ENCODE measurements at places on chromosomes 2 and 18.
A peak's percentile ranks its signal among the peaks of the same experiment; 100 is the strongest.

GRCh38 chr2:28247290-28247689, 145.4 kb upstream of the FOSL2 start:
- DNase-seq, result peak; percentile 54

GRCh38 chr2:20496076-20496872, 49.4 kb downstream of the RHOB start:
- DNase-seq, result peak; percentile 70

GRCh38 chr2:202378662-202379358, 2.7 kb downstream of the BMPR2 start:
- no peak for DNase-seq

GRCh38 chr2:221293949-221294742, 278.0 kb downstream of the EPHA4 start:
- DNase-seq, result no peak

DNA sequence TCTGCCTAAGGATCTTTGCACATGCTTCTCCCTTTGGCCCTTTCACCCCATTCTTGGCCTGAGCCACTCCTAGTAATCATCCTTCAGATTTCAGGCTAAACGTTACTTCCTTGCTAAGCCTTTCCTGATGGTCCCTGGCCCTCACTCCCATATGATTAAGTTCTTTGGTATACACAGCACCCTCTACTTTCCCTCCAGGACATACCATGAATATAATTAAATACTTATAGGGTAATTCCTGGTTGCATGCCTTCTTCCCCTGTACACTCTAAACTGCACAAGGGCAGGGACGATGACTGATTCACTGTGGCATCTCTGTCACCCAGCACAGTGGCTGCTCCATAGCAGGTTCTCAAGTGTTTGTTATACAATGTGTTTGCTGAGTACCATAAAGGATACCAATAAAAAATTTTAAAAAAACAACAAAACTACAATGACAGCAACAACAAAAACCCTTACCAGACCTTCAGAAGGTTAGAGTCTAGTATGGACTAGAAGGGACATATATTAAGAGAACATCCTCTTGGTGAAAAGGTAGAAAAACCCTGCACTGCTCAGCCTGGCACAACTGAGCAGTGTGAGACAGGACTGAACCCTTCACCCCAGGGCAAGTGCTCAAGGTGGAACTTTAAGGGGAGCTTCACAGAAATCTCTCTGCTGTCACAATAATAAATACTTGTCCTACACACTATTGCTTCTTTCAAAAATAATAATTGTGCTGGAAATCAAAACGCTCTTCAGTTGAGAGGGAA, 76.2 kb downstream of the AAK1 start:
- peak; percentile 89 for DNase-seq

GRCh38 chr2:74328573-74328972, 14.6 kb downstream of the SLC4A5 start:
- no peak for DNase-seq

DNA sequence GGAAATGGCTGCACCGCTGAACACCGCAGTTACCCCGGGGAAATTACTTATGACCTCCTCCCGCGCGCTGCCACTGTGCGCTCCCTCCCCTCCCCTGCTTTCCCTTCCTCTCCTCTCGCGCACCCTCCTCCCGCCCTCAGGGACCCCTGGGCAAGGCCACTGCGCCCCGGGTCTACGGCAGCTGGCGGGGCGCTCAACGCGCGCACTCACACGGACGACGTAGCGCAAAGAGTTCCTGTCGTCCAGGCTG, 7.9 kb downstream of the ALPP start:
- DNase-seq, result no peak

- no peak for DNase-seq
Observed at GRCh38 chr18:77079954-77080682, 52.5 kb downstream of the MBP start.

GRCh38 chr18:7740821-7741220, 173.7 kb downstream of the PTPRM start:
- DNase-seq, result peak; percentile 20

DNA sequence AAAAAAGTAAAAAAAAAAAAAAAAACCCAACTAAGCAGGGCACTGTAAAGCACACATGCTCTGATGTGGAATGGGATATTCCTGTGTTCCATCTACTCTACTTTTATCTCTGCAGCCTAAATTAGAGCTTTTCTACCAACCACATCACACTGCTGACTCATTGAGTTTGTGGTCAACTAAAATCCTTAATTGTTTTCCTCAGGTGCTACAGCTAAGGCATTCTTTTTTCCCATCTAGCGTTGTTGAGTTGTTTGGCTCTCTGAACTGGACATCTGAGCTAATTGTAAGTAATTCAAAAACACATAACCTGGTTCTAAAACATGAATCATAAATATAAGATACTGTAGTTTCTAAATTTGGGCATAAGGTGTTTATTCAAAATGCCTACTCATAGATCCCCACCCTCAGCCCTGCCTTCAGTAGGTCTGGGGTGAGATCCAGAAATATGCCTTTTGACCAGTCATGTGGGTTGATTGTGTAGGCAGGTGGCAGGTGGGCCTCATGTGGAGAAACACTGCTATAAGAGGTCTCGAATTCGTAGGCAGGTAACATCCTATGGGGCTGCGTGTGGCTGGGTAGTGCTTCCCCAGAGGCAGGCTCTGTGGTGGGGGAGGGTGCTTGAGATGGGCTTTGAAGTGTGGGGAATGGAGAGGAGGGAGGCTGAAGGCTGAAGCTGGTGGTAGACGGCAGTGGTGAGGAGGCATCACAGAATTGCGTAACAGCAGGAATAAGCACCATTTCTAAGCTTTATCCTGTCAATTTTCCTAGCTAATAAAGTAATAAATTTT, 27.2 kb downstream of the ANKRD29 start:
- DNase-seq, result peak; percentile 9

DNA sequence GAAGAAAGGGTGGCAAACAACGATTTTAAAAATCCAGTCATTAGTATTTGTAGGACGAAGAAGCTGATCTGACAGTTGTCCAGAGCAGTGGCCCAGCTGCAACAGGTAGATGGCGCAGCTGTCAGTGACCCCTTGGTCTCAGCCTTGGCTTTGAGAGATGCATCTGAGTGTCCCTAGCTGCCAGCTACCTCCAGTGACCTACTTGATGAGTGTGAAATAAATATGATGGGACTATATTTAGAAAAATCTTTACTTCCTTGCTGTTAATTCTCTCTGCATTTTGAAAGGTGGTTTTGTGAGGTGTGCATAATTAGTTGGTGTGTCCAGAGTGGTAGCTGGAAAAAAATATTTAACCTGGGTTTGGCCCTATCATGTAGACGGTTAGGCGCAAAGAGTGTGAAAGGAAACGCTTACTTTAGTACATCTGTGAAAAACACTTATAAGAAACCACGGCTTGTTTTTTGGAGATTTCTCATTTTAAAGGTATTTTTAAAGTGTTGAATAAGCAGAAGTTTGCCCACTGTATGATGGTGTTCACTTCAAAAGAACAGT, 963 bp downstream of the INPP1 start:
- no peak for DNase-seq

DNA sequence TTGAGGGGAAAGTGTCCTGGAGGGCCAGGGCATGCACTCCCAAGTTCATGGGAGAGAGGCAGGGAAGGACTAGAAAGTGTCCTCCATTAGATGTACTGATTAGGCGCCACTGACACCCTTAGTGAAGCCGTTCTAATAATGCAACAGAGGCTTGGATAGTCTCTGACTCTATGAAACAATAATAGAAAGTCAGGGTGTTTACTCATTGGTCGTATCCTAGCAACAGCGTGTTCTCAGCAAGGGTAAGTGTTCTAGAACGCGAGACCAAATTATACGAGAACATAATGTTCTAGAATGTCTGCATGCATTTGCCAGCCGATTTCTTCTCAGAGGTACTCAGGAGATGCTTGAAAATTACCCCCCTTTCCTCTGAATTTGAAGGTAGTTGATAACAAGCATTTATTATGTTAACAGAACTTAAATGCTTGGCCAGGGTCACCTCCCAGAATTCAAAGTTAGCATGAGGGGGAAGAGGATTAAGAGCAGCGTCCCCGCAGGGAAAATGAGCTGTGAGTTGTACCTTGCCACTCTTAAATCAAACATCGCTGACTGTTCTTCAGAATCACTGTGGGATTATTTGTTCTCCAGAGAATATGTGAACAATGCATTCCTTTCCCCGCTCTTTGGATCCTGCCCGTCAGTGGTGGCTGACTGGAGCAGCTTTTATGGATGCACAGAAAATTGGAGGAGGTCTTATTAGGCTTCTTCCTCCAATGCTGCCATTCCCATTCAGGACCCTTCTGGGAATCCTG, 33.7 kb upstream of the PDIA6 start:
- DNase-seq, result no peak

- peak; percentile 75 for DNase-seq
Observed at GRCh38 chr2:150047620-150048222, 439.7 kb downstream of the RND3 start.

GRCh38 chr2:2587354-2587753, 256.3 kb upstream of the MYT1L start:
- DNase-seq, result no peak

- DNase-seq, result no peak
Observed at GRCh38 chr18:2240311-2240705, 331.0 kb downstream of the METTL4 start.

- no peak for DNase-seq
Observed at GRCh38 chr2:31002537-31003150, 135.6 kb downstream of the GALNT14 start.

GRCh38 chr2:15991231-15991630, 50.9 kb downstream of the MYCN start:
- no peak for DNase-seq

- no peak for DNase-seq
Observed at GRCh38 chr2:100237770-100238169, 84.5 kb downstream of the LONRF2 start.

DNA sequence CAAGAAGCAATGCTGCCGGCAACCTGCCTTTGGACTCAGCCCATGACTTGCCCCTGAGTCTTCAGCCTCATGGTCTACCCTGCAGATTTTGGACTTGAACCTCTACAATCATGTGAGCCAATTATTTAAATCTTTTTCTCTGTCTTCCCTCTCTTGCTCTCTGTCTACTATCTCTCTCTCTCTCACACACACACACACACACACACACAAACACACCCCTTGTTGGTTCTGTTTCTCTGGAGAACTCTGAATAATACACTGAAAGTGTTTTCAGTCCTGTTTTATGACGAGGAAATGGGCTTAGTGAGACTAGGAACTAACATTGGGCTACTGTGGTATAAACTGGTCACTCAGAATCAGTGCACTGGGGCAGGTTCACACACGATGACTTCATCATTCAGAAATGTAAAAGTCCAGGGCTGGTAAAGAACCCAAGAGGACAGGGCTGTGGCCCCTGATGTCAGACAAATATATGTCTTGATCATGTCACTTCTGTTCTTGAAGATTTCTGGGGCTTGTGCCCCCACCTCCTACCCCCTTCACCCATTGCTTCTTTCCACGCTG, 266.1 kb upstream of the SIX2 start:
- peak; percentile 12 for DNase-seq

- no peak for DNase-seq
Observed at GRCh38 chr2:217047631-217048030, 187.8 kb upstream of the TNP1 start.

DNA sequence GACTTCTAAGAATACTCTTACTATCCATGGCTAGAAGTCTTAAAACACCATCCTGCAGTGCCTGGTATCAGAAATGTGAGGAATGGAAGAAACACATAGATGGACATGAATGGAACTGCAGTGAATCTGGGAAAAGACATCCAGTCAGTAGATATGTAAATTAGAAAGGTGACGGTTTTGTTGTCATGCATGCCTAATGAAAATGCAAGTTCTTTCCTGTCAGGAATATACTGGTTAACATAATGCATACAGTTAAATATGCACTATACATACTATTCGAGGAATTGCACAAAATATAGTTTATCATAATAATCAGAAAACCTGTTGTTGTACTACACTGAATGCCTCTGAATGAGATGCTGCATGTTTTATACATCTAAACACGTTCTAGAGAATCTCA, 190.6 kb upstream of the ITGA4 start:
- no peak for DNase-seq

- DNase-seq, result no peak
Observed at GRCh38 chr18:58520969-58521368, 107.9 kb downstream of the ALPK2 start.

DNA sequence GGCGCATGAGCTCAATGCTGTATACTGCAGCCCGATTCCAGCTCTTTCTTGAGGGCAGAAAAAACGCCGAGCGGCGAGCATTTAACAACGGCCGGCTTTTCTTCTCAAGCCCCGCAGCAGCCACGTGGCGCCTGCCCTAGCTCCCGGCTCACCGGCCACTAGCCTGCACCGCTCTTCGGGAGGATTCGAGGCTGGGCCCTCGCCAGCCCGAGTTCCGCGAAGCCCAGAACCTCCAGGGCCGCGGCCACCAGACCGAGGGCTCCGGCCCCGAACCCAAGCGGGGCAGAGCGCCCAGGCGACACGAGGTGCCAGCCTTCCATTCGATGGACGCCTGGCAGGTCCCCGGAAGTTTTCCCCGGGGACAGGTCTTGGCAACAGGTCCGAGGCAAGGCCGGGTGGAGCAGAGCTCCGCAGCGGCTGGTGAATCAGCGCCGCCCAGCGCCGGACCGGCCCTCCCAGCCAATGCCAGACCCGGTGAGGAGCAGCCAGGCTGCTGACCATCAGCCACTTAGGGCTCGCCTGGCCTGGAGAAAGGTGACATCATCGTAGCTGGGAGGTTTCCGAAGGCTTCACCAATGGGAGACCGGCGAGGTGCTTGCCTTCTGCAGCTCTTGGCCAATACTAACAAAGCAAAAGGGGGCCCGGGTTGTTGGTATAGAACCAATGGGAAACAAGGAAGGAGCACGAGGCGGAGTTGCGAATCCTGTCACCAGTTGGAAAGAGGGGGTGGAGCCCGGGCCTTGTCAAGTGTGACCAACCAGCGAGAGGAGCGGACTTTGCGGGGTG, 552 bp upstream of the MXD1 start:
- DNase-seq, result peak; percentile 100

GRCh38 chr2:175156534-175156933, 11.5 kb downstream of the ATF2 start:
- DNase-seq, result peak; percentile 24

DNA sequence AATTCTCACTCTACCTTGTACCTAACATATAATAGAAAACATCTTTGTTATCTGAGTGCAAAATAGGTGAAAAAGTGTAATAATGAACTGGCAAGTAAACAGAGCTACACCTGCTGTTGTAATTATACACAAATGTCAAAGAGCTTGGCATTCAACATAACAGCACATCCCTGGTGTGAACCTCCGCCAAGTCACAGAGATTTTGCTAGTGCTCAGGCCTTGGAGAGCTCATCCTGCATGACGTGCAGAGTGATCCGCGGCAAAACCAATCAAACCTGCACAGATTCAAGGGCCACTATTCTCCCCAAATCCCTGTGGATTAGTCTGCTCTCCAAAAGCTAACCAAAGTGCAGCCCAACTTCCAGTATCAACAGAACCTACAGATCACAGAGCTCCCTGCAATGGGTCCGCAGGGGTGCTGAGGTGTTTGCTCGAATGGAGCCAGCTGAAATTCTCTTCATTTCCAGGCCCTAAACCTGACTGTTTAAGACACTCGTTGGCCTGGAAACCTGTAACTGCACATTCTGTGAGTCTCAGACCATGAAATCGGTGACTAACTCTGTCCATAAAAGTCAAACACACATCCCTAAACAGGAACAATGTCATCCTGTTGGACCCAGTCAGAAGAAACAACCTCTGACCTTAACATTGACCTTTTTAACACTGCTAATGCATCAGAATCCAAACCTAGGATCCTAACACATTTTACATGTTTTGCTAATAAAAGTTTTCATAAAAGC, 111.8 kb downstream of the EPB41L3 start:
- no peak for DNase-seq

GRCh38 chr2:195560209-195560895, 96.7 kb upstream of the SLC39A10 start:
- no peak for DNase-seq
